ENCODE measurements at places on chromosomes 7 and 10. TPM values are rescaled to one million over a fixed set of nuclear protein-coding genes. Genes with fewer than 3 reads are reported as not detected.

DNA sequence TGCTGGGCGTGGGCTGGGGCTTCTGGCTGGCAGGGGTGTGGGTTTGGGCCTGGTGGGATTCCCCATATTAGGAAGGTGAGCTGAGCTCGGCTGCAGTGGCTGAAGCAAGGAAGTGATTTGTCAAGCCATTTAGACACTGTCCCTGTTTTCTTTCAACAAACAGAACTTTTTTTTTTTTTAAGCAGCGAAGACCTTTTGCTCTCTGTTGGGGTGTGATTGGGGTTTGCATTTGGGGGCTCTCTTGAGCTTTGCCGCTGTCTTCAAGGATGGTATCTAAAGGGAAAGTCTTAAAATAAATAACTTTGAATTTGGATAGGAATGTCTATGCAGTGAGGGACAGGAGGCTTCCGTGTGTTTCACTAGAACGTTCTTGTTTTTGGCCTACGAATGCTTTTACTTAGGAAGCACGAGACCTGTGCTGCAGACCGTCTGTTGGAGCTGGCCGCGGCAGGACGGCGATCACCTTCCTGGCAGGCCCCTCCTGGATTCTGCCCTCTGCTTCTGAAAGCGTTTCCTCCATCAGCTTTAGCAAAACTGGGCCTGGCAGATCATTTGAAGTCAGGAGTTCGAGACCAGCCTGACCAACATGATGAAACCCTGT is 43.9 kb downstream of the FOXK1 start:
- H3K36me3 ChIP-seq, result peaks cover 2% of the 10 kb centered on the region
- H3K4me1 ChIP-seq, result peaks cover 23% of the 10 kb centered on the region
- H3K27ac ChIP-seq, result peak overlapping the region; percentile 92
- H3K27me3 ChIP-seq, result no peaks in the 10 kb centered on the region
- peak overlapping the region; percentile 30 for H3K4me3 ChIP-seq

GRCh38 chr7:1858435-1859265 is 188.6 kb downstream of the ELFN1 start:
- H3K27me3 ChIP-seq, result no peaks in the 10 kb centered on the region
- H3K4me3 ChIP-seq, result no peak overlapping the region
- no peak overlapping the region for H3K27ac ChIP-seq
- DNase-seq, result no peak

DNA sequence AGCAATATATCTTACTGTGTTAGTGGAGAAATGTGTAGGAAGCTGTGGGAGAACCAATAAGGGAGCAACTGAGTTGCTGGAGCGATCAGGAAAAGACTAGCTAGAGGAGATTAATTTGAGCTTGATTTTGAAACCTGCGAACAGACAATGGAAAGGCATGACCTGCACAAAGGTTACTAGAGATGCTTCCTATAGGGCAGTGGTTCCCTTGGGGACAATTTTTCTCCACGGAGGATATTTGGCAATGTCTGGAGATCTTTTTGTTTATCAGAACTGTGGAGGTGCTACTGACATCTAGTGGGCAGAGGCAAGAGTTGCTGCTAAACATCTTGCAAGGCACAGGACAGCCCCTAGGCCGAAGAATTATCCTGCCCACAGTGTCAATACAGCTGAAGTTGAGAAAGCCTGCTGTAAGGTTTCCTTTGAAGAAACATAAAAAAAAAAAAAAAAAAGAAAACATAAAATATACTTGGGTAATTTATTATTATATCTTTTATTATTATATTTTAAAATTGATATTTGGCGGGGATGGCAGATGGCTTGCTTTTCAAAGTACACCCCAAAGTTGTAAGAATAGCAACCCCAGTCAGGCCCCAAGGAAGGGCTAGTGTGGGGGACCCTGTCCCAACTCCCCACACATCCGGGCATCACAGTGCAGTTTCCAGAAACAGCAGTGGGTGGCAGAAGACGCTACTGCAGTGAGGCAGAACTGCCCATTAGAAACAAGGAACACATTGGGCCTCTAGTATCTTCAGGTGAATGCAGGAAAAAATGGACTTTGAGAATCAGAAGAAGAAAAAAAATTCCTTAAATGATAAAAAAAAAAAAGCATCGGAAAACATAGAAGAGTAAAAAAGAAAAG is 481.6 kb downstream of the SH2D4B start:
- H3K27ac ChIP-seq, result no peak overlapping the region
- H3K27me3 ChIP-seq, result no peaks in the 10 kb centered on the region
- peak; percentile 53 for DNase-seq
- no peaks in the 10 kb centered on the region for H3K4me1 ChIP-seq
- H3K4me3 ChIP-seq, result no peak overlapping the region

DNA sequence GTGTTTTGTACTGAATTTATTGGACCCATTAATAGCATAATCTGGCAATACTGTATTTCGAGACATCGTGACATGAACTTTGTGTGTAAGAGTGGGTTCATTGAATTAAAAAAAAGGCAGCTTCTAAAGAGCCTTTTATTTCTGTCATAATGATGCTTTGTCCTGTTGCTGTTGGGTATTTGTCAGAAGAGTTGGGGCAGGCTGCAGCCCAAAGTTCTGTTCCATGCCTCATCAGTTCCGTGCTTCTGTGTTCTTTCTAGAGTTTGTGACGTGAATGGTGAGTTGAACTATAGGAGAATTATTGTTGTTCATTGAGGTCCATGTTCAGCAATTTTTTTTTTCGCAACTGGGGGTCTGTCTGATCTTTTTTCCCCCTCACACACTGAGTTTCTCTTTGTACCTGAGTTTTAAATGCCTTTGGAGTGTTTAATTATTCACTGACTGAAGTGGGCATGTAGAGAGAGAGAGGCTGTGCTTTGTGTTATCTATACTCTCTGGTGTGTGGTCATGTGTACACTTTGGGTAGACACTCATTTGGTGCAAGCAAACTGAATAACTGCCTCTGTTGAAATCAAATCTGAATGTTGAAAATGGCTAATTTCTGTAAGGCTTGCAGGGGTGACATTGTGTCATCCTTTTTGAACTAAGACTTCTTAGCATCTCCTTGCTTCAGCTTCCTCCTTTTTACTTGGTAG is 69.8 kb downstream of the ADD3 start:
- no peaks in the 10 kb centered on the region for H3K27me3 ChIP-seq
- no peak for DNase-seq
- no peaks in the 10 kb centered on the region for H3K36me3 ChIP-seq
- H3K4me1 ChIP-seq, result peaks cover 57% of the 10 kb centered on the region

DNA sequence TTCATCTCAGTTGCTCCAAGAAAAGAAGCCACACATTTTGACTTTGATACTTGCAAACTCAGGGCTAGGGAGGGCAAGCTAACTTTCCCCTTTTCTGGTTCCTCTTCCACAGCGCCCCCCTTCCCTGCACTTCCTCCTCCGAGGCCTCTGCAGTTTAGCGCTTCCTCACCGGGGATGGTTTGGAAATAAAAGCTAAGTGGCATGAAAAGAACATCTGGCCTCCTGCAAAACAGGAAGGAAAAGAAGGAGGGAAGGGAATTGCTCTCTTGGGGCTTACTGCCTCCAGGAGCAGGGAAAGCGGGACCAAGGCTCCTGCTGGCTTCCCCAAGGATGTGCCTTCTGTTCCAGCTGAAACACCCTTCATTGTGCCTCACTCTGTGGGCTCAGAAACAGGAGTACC is 42.3 kb downstream of the PRKCQ start:
- H3K27ac ChIP-seq, result no peak overlapping the region
- H3K4me1 ChIP-seq, result no peaks in the 10 kb centered on the region
- H3K27me3 ChIP-seq, result no peaks in the 10 kb centered on the region
- H3K36me3 ChIP-seq, result no peaks in the 10 kb centered on the region
- no peak overlapping the region for H3K4me3 ChIP-seq

- H3K27ac ChIP-seq, result no peak overlapping the region
- no peaks in the 10 kb centered on the region for H3K27me3 ChIP-seq
- no peaks in the 10 kb centered on the region for H3K4me1 ChIP-seq
- H3K36me3 ChIP-seq, result peaks cover 3% of the 10 kb centered on the region
Observed at GRCh38 chr10:84375011-84375410, 46.6 kb downstream of the CCSER2 start.

DNA sequence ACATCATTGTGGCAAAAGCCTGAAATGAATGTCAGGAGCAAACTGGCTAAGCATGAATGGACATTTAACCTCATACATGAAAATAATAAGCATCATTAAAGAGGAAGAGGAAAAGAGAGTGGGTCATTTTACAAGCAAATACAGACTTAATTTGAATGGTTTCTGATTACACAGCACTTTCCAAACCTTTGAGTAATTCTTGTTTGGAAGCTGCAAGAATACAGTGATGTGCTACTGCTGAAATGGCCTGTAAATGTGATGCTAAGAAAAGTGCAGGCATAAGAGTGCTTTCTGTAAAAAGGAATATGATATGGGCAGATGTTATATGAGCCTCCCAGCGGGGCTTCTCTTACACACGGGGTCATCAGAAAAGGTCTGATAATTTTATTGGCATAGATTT is 30.2 kb downstream of the TAS2R16 start:
- no peak overlapping the region for H3K4me3 ChIP-seq
- no peaks in the 10 kb centered on the region for H3K27me3 ChIP-seq
- H3K36me3 ChIP-seq, result no peaks in the 10 kb centered on the region
- no peak overlapping the region for H3K27ac ChIP-seq

GRCh38 chr10:13271552-13272163 is 28.2 kb downstream of the PHYH start:
- no peaks in the 10 kb centered on the region for H3K27me3 ChIP-seq
- no peak overlapping the region for H3K4me3 ChIP-seq
- H3K36me3 ChIP-seq, result no peaks in the 10 kb centered on the region
- H3K27ac ChIP-seq, result no peak overlapping the region

GRCh38 chr10:6409971-6410643 is 170.0 kb downstream of the PRKCQ start:
- no peak overlapping the region for H3K27ac ChIP-seq
- no peaks in the 10 kb centered on the region for H3K36me3 ChIP-seq
- peak; percentile 21 for DNase-seq
- peaks cover 4% of the 10 kb centered on the region for H3K4me1 ChIP-seq
- no peak overlapping the region for H3K4me3 ChIP-seq

DNA sequence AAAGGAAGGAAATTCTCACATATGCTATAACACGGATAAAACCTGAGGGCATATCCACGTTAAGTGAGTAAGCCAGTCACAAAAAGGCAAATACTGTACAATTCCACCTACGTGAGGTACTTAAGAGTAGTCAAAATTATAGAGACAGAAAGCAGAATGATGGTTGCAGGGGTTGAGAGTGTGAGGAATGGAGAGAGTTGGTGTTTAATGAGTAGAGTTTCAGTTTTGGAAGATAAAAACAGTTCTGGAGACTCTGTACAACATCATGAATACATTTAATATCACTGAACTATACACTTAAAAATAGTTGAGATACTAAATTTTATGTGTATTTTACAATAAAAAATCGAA is 95.1 kb downstream of the SNX13 start:
- peaks cover 17% of the 10 kb centered on the region for H3K4me1 ChIP-seq
- no peak for DNase-seq
- no peak overlapping the region for H3K4me3 ChIP-seq
- H3K36me3 ChIP-seq, result peaks cover 4% of the 10 kb centered on the region
- no peak overlapping the region for H3K27ac ChIP-seq

DNA sequence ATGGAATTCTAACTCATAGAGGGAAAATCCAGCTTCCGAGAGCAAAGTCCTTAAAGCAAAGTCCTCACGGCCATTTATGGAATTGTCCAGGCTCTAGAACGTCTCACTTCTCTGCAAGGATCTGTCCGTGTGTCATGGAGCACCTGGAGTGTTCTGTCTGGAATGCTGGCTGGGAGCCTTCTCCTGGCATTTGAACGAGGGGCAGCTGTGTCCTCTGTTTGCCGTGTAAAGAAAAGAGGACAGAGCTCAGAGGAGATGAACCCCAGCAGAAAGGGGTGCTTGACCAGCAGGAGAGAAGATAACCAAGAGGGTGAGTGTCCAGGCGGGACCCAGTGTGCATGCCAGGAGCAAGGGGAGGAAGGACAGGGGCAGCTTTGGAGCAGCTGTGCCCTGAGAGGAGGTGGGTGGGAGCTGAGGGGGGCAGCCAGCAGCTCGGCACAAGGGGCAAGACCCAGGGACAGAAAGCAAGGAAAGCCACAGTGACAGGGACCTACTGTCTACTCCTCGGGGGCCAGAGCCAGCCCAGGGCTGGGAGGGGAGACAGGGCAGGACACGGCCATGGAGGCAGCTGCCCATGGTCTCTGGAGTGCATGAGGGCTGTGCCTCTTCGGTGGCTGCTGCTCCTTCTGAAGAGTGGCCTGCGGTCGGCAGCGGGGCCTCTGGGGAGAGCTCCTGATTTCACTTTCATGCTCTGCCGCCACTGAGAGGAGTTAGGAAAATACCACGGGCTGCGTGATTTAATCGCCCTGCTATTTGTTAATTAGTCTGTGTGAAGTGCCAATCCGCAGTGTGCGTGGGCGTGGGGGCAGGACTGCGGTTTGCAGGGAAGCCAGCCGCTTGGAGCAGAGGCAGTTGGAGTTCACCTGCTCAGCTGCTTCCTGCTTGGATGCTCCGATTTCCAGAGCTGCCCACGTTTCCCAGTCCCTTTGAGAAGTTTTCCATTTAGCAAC is 149.3 kb upstream of the SHH start:
- peaks cover 3% of the 10 kb centered on the region for H3K4me1 ChIP-seq
- H3K36me3 ChIP-seq, result no peaks in the 10 kb centered on the region
- peak overlapping the region; percentile 53 for H3K27ac ChIP-seq
- no peak overlapping the region for H3K4me3 ChIP-seq
- H3K27me3 ChIP-seq, result no peaks in the 10 kb centered on the region
- no peak for DNase-seq

DNA sequence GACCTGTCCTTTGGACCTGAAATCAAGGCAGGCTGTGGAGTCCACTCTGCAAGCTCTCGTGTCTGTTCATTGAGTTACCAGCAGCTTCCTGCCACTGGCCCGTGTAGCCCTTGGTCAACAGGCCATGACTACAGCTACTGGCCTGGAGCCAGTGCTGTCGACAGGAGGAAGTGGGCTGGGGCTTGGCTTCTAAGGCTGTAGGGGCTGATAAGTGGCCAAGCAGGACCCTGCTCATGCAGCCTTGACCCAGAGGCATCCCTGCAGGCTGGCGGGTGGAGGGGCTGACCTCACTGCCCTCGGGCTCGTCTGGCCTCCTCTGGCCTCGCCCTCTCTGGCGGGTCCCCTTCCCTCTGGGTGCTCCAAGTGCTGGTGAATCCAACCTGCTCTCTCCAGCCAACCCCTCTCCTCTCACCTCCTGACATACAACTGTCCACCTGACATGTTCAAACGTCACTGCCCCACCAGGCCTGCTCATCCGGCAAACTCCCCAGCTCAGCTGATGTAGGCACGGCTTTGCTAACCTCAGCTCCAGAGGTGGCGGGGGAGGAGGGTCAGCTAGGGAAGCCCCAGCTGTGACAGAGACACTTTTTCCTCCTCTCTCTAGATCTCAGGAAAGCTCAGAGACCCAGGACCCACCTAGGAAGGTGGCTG is 188.6 kb upstream of the LYZL2 start:
- H3K4me3 ChIP-seq, result no peak overlapping the region
- peak overlapping the region; percentile 70 for H3K27ac ChIP-seq
- DNase-seq, result peak; percentile 92
- H3K36me3 ChIP-seq, result no peaks in the 10 kb centered on the region
- peaks cover 69% of the 10 kb centered on the region for H3K4me1 ChIP-seq
- no peaks in the 10 kb centered on the region for H3K27me3 ChIP-seq

GRCh38 chr7:28488061-28488791 is 75.9 kb downstream of the CREB5 start:
- no peaks in the 10 kb centered on the region for H3K4me1 ChIP-seq
- H3K4me3 ChIP-seq, result no peak overlapping the region
- H3K36me3 ChIP-seq, result no peaks in the 10 kb centered on the region
- no peaks in the 10 kb centered on the region for H3K27me3 ChIP-seq
- H3K27ac ChIP-seq, result no peak overlapping the region

GRCh38 chr10:131035779-131036178 is 275.7 kb downstream of the TCERG1L start:
- no peak overlapping the region for H3K27ac ChIP-seq
- H3K36me3 ChIP-seq, result no peaks in the 10 kb centered on the region
- no peaks in the 10 kb centered on the region for H3K27me3 ChIP-seq
- no peaks in the 10 kb centered on the region for H3K4me1 ChIP-seq
- H3K4me3 ChIP-seq, result no peak overlapping the region

The PIK3AP1 gene
- total RNA-seq, result not detected

The CPXM2 gene
- 0.42 TPM for total RNA-seq

The GRID2IP gene
- total RNA-seq, result not detected

The GRM3 gene
- total RNA-seq, result not detected

The MEOX2 gene
- 47.8 TPM for total RNA-seq

The XRCC2 gene
- 8.5 TPM for total RNA-seq

Measured in endothelial cell of umbilical vein (primary cell).